ENCODE measurements at places on chromosomes 7 and 10. TPM values are rescaled to one million over a fixed set of nuclear protein-coding genes. Genes with fewer than 3 reads are reported as not detected.
A peak's percentile ranks its signal among the peaks of the same experiment; 100 is the strongest.

GRCh38 chr7:128162666-128163065, 78.4 kb upstream of the LEP start:
- H3K4me3 ChIP-seq, result no peak overlapping the region
- no peak for DNase-seq
- H3K4me1 ChIP-seq, result peaks cover 12% of the 10 kb centered on the region
- peaks cover 57% of the 10 kb centered on the region for H3K27me3 ChIP-seq

DNA sequence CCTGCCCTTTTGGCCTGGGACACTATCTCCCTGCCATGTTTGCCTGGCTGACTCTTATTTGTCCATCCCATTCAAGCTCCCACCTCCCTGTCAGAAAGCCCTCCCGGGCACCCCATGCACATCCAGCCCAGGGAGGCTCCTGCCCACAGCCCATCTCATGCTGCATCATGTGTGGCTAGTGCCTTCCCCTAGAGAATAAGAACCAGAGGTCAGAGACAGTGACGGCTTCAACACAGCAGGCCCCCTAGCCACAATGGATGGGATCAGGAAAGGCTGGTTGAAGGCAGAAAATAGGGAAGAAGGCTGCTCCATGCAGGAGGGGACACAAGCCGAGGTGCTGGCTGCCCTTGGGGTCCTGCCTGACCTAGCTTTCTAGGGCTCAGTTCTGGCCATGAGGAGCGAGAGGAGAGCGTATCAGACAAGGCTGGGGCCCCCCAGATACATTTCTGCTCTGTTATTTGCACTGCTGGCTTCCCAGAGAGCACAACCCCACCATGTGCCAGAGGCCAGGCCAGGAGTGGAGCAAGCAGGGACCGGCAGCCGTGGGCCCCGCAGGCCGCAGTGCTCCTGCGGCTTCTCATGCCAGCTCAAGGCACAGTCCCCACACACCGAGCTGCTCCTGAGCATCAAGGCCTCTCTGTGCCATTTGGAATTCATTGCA, 161.1 kb upstream of the ZMIZ1 start:
- DNase-seq, result no peak
- H3K4me3 ChIP-seq, result no peak overlapping the region
- H3K36me3 ChIP-seq, result no peaks in the 10 kb centered on the region
- H3K4me1 ChIP-seq, result no peaks in the 10 kb centered on the region

DNA sequence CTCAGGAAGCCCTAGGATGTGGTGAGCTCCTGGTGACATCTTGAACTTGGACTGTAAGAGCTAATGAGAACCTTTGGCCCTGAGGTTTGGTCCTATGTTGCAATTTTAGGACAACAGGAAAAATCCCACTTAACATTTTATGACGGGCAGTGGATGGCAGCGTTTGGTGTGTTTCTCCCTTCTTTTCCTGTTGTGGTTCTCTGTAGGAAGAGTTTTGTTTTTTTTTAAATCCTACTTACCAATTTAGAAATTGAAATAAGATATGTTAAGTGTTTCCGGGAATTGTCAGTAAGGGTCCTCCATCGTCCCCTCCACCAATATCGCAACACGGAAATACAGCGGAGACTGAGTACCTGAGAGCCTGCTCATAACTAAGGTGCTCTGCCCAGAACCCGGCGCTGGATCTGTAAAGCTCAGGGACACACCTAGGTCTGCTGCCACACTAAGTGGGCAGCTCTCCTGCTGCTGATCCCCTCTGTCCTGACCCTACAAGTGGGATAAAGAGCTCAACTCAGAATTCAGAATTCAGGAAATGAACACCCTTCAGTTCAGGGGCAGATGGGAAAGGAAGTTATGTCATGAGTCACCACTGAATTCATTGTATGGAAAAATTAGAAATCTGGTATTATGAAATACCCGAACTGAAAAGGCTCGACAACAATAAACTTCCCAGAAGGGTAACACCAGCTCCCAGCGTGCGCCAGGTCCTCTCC, 9.1 kb upstream of the PROSER2 start:
- no peak for DNase-seq
- H3K27me3 ChIP-seq, result no peaks in the 10 kb centered on the region
- H3K27ac ChIP-seq, result peak overlapping the region; percentile 28
- no peak overlapping the region for H3K4me3 ChIP-seq
- peaks cover 3% of the 10 kb centered on the region for H3K4me1 ChIP-seq

DNA sequence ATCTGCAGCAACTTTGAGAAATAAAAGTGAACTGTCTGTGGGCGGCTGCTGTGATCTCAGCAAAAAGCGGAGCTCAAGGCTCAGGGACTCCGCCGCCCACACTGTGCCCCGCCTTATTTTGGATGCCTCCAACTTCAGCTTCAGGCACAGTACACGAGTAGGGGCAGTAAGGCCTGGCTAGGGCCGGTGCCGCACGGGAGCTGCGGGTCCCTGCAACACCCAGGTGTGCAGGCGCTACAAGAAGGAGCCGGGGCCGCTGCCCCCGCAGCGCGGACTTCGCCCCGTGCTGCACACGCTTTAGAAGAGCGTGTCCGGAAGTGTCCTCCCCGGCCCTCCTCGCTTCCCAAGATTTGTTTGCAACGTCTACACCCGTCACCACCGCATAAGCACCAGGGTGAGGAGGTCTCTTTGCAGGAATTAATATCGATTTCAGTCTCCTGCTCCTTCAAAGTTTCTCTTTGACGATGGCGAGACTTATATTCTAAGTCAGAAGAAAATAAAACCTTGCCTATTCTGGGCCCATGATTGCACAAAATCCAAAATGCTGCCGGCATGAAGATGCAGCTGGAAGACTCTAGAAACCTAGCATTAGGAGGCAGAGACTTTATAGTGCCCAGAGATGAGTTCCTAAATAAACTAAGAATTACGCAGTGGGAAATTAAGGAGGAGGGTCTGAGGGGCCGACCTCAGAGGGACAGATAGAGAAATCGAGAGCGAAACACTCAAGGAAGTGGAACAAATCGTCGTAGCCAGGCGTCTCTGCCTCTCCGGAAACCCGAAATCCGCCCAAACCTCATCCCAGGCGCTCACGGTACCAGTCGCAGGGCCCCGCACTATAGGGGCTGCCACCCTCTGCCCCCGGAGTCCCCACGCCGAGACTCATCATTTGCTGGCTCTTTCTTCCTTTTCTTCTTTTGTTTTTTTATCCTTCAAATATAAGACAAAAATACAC, 6.4 kb downstream of the VAX1 start:
- no peak overlapping the region for H3K27ac ChIP-seq
- peaks cover 91% of the 10 kb centered on the region for H3K27me3 ChIP-seq
- H3K4me1 ChIP-seq, result peaks cover 35% of the 10 kb centered on the region
- H3K4me3 ChIP-seq, result peak overlapping the region; percentile 4

CAMK2B gene
- 0.30 TPM for total RNA-seq

- H3K27ac ChIP-seq, result no peak overlapping the region
- no peaks in the 10 kb centered on the region for H3K27me3 ChIP-seq
- H3K36me3 ChIP-seq, result no peaks in the 10 kb centered on the region
- no peaks in the 10 kb centered on the region for H3K4me1 ChIP-seq
These were observed 67.2 kb downstream of the FAM107B start for GRCh38 chr10:14707481-14707880.

PLPP4 gene
- not detected for total RNA-seq

GPR22 gene
- not detected for total RNA-seq

GRCh38 chr10:3391657-3392056, 219.1 kb upstream of the PITRM1 start:
- DNase-seq, result no peak
- no peak overlapping the region for H3K4me3 ChIP-seq
- H3K36me3 ChIP-seq, result no peaks in the 10 kb centered on the region
- no peaks in the 10 kb centered on the region for H3K27me3 ChIP-seq

ZNF479 gene
- not detected for total RNA-seq

GRCh38 chr7:111732923-111733322, 170.6 kb upstream of the IMMP2L start:
- no peak overlapping the region for H3K27ac ChIP-seq
- no peak for DNase-seq
- no peaks in the 10 kb centered on the region for H3K27me3 ChIP-seq
- no peak overlapping the region for H3K4me3 ChIP-seq

GRCh38 chr7:100191775-100192174, 14.1 kb downstream of the STAG3 start:
- no peaks in the 10 kb centered on the region for H3K27me3 ChIP-seq
- no peak for DNase-seq
- H3K27ac ChIP-seq, result no peak overlapping the region
- H3K36me3 ChIP-seq, result no peaks in the 10 kb centered on the region
- no peak overlapping the region for H3K4me3 ChIP-seq

PRR15 gene
- total RNA-seq, result 4.1 TPM

- H3K4me1 ChIP-seq, result peaks cover 17% of the 10 kb centered on the region
- no peaks in the 10 kb centered on the region for H3K36me3 ChIP-seq
- no peak overlapping the region for H3K4me3 ChIP-seq
These were observed 47.0 kb upstream of the FIGNL1 start for GRCh38 chr7:50497068-50497642.

ZNF92 gene
- 7.9 TPM for total RNA-seq

- no peaks in the 10 kb centered on the region for H3K27me3 ChIP-seq
- no peak overlapping the region for H3K4me3 ChIP-seq
- H3K4me1 ChIP-seq, result no peaks in the 10 kb centered on the region
- H3K27ac ChIP-seq, result no peak overlapping the region
These were observed 123.6 kb downstream of the RNLS start for GRCh38 chr10:88459530-88459929.

DNA sequence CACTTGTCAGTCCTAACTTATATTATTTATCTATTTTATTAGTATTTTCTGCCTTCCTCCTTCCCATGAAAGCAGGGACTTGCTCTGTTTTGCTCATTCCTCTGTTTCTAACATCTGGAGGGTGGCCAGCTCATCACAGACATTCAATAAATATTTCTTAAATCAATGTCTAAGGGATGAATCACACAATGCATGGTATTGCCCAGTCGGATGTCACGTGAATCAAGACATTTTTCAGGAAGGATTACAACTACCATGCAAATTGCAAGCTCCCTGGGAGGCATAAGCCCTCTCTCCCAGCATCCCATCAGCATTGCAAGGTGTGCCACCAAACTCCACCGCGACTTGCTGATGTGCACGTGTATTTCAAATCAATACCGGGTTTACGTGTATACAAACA, 146.6 kb upstream of the RNF32 start:
- no peak overlapping the region for H3K27ac ChIP-seq
- H3K4me1 ChIP-seq, result no peaks in the 10 kb centered on the region
- H3K36me3 ChIP-seq, result no peaks in the 10 kb centered on the region
- no peak overlapping the region for H3K4me3 ChIP-seq
- DNase-seq, result no peak
- no peaks in the 10 kb centered on the region for H3K27me3 ChIP-seq

DNA sequence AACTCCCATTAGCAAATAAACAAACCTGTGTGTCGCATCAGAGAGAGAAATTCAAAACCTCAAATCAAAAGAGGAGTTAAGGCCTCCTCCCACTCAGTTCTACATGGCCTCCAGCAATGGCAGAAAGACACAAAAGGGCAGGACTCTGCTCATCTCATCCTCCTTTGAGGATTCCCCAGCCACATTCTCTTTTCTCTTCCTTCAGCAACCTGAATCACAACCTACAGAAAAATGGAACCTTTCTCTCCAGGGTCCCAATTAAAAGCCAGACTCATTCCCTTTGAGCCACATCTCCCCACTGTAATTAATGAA, 7.9 kb downstream of the OSBPL3 start:
- no peak overlapping the region for H3K27ac ChIP-seq
- H3K27me3 ChIP-seq, result no peaks in the 10 kb centered on the region
- DNase-seq, result no peak
- peaks cover 6% of the 10 kb centered on the region for H3K4me1 ChIP-seq
- no peaks in the 10 kb centered on the region for H3K36me3 ChIP-seq

GJD4 gene
- not detected for total RNA-seq

SH2B2 gene
- total RNA-seq, result 17.0 TPM

DNA sequence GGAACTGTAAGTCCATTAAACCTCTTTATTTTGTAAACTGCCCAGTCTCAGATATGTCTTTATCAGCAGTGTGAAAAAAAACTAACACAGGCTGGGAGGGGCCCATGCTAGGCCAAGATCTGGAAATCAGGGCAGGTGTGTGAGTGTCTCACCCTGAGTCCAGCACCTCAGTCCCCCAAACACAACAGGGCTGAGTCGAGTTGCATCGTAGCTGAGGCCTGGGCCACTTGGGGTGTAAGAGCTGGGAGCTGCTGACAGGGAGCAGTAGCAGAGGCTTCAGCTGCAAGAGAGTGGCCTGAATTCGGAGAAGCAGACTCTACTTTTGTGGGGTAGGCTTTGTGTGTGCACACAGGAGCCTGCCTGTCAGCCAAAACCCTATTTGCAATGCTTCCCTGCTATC, 553.1 kb downstream of the PTPRN2 start:
- no peak overlapping the region for H3K27ac ChIP-seq
- no peaks in the 10 kb centered on the region for H3K4me1 ChIP-seq
- no peaks in the 10 kb centered on the region for H3K27me3 ChIP-seq
- H3K4me3 ChIP-seq, result no peak overlapping the region

GRCh38 chr10:78533098-78533497, 499.4 kb downstream of the RPS24 start:
- H3K27ac ChIP-seq, result no peak overlapping the region
- H3K4me3 ChIP-seq, result no peak overlapping the region
- H3K4me1 ChIP-seq, result peaks cover 5% of the 10 kb centered on the region
- DNase-seq, result peak; percentile 58

- no peak overlapping the region for H3K27ac ChIP-seq
- H3K36me3 ChIP-seq, result no peaks in the 10 kb centered on the region
- no peak overlapping the region for H3K4me3 ChIP-seq
- no peaks in the 10 kb centered on the region for H3K4me1 ChIP-seq
- no peak for DNase-seq
These were observed 38.9 kb upstream of the CPXM2 start for GRCh38 chr10:123930340-123931001.

DNA2 gene
- 7.1 TPM for total RNA-seq

DNA sequence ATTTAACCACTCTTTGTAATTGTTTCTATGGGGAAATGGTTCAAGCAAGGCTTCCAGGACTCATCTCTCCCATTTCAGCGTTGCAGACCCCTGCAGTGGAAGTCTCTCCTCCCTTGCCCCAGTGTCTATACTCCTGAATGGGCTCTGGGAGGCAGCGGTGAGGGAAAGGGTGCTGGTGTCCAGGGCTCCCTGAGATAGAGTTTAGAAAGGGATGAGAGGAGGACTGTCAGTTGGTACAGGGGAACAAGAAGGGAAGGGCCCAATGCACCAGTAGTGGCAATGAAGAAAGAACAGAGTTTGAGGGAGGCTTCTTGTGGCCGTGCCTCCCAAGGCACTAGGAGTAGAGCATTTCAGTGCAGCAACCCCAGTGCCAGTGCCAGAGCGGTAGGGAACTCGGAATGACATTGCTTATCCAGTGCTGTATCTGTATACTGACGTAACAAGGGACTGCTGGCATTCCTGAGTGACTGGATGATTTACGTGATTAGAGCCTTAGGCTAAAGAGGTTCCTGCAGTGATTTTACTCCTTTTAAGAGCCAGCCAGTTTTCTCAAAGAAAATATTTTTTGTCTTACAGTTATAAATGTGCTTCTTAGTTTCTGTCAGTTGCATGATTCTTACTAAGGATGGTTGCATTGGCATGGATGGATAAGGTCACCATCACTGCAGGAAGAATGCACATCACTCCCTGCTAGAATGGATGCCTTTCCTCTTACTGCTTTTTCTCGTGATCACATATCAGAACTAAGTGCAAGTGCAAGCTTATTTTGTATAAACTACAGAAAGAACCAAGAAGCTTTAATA, 28.0 kb downstream of the PRPF18 start:
- no peaks in the 10 kb centered on the region for H3K4me1 ChIP-seq
- H3K4me3 ChIP-seq, result no peak overlapping the region
- H3K27me3 ChIP-seq, result no peaks in the 10 kb centered on the region
- peaks cover 94% of the 10 kb centered on the region for H3K36me3 ChIP-seq

- H3K27me3 ChIP-seq, result no peaks in the 10 kb centered on the region
- DNase-seq, result no peak
- H3K36me3 ChIP-seq, result peaks cover 46% of the 10 kb centered on the region
- H3K27ac ChIP-seq, result no peak overlapping the region
- no peak overlapping the region for H3K4me3 ChIP-seq
These were observed 3.3 kb upstream of the SEC31B start for GRCh38 chr10:100522945-100523344.

Data from lower lobe of right lung (tissue), 2 donors.